Left renal cortex interstitium (tissue), 4 donors: ENCODE measurements at places on chromosomes 16 and 17.

- no peak for DNase-seq
Observed at GRCh38 chr17:74920306-74920620, 2.8 kb downstream of the USH1G start.

GRCh38 chr17:35744830-35745229 lies 8.2 kb downstream of the GAS2L2 start:
- DNase-seq, result no peak

DNA sequence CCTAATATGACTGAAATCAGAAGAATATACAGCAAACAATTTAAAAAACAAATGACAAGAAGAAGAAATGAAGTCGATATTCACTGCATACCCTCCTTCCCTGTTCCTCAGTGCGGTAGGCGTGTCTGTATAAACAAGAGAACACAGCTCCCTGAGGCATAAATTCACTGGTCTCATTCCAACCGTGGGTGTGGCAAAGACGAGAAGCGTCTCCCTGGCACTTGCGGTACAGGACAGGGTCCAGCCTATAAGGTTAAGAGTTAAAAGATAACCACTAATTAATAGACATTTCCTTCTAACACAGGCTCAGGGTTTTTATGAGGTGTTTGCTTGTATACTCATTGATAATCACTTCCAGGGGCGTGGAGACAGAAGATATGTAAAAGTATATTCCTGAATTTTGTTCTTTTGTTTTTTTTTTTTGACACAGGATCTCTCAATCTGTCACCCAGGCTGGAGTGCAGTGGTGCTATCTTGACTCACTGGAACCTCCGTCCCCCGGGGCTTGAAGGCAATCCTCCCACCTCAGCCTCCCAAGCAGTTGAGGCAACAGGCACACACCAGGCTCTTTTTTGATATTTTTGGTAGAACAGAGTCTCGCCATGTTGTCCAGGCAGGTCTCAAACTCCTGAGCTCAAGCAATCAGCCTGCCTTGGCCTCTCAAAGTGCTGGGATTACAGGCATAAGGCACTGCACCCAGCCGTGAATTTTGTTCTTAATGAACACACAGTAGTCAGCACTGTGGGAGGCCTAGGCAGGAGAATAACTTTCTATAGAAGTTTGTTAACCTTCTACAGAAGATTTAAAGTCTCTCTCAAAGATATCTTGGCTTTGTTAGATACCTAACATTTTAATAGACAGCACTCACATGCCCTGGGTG lies 59.1 kb upstream of the CLEC18B start:
- no peak for DNase-seq

- DNase-seq, result no peak
Observed at GRCh38 chr17:45267436-45268055, 5.7 kb upstream of the SPATA32 start.

DNA sequence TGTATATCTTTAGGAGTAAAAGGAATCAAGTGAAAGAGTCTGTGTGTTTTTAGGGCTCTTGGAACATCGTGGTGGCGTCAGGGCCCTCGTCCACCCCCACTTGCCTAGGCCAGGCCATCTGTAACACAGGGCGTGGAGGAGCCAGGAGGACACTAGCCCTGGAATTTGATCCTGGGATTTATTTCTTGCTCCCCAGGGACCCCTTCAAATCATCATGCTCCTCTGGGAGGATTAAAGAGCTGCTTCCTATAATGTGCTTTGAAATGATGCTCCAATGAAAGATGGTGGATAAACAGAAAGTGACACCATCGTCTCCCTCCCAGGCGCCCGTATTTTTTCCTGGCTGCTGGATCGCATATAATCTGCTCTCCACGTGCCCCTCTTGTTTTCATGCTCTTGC lies 113.3 kb downstream of the AATF start:
- DNase-seq, result no peak

DNA sequence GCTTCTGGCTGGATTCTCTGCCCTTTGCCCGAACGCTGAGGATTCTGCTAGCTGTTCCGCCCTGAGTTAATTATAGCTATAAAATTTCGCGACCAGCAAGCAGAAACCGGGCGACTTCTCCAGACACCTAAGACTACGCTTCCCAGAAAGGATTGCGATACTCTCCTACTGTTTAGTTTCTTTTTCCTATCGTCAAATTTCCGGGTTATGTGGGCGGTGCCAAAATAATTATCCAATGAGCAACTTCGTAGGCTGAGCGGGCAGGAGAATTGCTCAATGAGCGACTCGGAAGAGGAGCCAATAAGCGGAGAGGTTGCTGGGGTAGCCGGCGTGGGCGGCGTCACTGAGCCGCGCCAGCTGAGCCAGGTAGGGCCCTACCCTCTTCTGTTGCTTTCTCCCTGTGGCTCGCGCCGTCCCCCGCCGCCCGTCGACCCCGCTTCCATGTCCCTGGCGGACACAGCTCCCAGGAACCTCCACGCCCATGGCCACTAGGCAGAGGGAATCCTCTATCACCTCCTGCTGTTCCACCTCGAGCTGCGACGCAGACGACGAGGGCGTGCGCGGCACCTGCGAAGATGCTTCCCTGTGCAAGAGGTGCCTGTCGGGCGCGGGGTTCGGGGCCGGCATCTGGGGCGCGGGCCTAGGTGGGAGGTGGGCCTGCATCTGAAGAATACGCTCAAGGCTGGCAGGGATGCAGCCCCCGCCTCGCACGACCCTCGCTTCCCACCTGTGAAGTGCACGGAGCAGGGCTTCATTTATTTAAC lies at the start of gene LCMT1:
Gene LCMT1, plus strand, starts transcription at position 340 of the 764 bp plus-strand sequence. Its CDS starts 142 bp downstream, at position 482.
- DNase-seq, result peak; percentile 98

DNA sequence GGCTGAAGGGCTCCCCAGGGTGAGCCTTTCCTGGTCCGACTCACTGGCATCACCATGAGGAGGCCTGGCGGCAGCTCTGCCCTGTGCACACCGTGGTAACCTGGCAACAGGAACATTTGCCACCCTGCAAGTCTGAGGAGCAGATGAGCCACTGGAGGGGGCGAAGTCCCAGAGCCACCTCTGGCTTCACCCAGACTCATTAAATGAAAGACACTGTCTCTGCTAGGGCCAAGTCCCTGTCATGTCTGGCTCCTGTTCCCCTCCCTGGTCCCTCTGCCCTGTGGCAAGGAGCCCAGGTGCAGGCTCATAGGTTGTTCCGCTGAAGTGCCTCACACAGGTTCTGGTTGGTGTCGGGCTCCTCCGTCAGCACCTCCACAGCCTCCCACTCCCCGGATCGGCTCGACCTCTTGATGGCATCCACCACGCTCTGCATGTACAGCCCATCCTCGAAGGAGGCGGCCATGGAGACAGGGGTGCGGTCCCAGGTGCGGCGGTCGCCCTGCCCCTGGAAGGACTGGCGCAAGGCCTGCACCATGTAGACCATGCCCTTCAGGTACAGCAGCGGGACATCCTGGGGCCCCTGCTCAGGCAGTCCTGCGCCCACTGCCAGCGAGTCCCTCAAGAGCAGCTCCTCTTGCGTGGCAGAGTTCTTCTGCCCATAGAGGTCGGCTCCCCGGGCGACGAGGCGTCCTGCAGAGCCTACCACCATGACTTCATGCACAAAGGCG lies 8.4 kb downstream of the C16orf86 start:
- DNase-seq, result no peak

DNA sequence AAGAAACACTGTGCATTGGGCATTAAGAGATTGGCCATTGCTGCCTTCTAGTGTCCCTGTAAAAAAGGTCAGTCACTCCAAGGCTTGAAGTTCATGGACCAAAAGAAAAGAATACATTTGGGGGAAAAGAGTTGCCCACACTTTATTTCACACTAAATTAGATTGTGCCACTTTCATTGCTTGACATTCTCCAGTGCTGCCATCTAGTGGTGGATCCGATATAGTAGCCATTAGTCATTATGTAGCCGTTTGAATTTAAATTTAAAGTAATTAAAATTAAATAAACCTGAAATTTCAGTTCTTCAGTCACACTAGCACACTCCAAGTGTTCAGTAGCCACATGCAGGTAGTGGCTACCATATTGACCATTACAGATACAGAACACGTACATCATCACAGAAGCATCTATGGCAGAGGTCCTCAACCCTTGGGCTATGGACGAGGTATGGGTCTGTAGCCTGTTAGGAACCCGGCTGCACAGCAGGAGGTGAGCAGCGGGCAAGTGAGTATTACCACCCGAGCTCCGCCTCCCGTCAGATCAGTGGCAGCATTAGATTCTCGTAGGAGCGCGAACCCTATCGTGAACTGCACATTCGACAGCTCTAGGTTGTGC lies 21.9 kb upstream of the CDH5 start:
- DNase-seq, result no peak

DNA sequence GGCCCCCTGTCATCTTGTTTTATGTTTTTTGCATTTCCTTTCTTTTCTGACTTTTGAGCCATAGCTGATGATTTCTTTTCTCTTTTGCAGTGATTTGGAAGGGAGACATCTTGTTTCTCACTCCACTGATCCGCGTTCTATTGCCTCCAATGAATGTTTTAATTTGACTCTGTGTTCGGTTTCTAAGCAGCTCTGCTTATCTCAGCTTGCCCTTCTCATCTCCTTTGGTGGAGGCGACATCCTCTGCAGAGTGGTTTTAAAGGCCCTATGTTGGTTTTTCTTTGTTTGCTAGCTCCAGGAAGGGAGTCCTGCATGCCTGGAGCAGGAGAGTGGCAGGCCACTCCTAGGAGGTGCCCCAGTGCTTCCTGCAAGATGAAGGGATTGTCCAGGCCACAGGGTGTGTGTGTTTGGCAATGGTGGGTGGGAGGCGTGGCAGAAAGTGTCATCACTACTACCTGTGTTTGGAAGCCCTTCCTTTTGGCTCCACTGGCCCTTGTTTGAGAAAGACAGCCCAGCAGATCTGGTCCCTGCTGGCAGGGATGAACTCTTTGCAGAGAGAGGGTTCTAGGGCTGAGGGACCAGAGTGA lies 13.6 kb downstream of the SMPD3 start:
- no peak for DNase-seq

DNA sequence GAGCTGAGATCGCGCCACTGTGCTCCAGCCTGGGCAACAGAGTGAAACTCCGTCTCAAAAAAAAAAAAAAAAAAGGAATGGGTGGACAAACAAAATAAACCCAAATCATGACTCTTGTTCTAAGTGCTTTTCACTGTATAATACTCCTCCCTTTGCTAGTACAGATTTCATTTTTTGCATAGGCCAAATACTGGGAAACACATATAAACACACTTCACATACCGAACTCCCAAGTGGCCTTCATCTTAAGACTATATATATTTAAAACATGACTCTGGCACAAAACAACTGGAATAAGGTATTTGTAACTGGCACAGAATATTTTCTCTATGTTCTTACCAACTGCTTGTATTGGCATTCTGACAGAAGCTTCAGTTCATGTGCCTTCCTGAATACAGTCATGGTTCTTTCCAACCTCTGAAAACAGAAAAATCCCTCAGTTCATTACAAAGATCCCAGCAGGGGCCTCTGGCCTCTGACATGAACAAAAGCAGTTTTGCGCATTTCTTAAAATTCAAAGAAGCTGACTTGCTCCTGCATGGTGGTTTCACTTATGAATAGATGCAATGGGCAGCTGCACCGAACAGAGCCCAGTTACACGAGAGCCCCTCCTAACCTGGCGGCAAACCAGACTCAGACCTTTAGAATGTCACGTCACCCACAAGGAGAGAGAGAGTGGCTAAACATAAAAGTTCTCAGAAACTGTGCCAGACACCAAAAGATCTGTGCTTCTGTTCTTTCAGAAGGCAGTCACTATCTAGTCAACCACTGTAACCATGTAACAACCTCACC lies 19.1 kb upstream of the COPRS start:
- no peak for DNase-seq

DNA sequence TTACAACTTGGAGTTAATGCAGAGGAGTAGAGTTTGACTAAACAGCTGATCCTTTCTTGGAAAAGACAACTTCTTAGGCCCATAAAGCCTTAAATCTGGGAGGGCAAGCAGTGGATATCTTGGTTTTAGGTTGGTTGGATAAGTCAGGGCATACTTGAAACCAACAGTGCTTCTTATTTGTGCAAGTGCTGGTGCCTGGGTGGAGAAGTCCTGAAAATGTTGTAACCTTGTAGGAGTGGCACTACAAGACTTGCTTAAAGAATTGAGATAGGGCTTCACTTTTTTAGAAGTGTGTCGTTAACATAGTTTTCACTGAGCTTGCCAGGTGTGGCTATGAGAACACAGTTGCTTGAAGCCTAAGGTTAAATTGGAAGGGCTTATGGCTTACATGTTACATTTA lies 6.2 kb downstream of the MSI2 start:
- DNase-seq, result no peak

- DNase-seq, result no peak
Observed at GRCh38 chr17:38435795-38436194, 7.5 kb downstream of the ARHGAP23 start.

- DNase-seq, result no peak
Observed at GRCh38 chr17:62663304-62663703, 35.8 kb downstream of the MRC2 start.

- no peak for DNase-seq
Observed at GRCh38 chr16:84881702-84882521, 62.1 kb downstream of the CRISPLD2 start.

- DNase-seq, result no peak
Observed at GRCh38 chr17:40500709-40501108, 714 bp downstream of the TNS4 start.

GRCh38 chr17:59069856-59070255 lies 36.8 kb downstream of the TRIM37 start:
- no peak for DNase-seq

GRCh38 chr16:11681556-11681955 lies 13.3 kb downstream of the SNN start:
- no peak for DNase-seq

DNA sequence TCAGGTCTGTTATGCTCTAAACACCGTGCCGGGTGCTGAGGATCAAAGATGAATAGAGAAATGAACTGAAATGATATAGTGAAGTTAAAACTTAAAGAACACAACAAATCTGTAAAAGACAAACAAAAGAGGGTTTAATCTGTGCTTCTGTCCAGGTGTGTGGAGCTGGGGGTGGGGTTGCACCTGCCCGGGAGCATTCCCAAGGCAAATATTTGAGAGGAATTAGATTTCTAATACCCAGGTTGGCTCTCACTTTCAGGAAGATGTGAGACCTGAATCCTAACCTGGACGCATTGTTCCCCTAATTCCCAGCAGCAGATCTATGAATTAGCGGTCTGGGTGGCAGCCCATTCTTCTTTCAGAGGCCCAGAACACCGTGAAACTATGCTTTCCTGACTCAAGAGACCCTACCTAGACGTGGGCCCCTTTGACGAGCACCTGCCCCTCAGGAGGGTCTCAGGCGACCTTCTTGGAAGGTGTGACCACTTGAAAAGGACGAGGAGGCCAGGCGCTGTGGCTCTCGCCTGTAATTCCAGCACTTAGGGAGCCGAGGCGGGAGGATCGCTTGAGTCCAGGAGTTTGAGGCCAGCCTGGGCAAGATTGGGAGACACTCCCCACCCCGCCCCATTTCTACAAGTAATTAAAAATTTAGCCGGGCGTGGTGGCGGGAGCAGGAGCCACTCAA lies 677 bp upstream of the RANGRF start:
- no peak for DNase-seq

- DNase-seq, result no peak
Observed at GRCh38 chr17:14304222-14304772, 3.4 kb downstream of the HS3ST3B1 start.
